A549 (cell line): ENCODE measurements at places on chromosomes 2 and 18. TPM values are rescaled to one million over a fixed set of nuclear protein-coding genes. Genes with fewer than 3 reads are reported as not detected.

The UPP2 gene
- polyA plus RNA-seq: not detected in 3 replicates

The PDE1A gene
- 0.18 to 0.28 TPM (median 0.26 TPM) in 3 replicates for polyA plus RNA-seq

The POTEC gene
- polyA plus RNA-seq: not detected in 3 replicates

DNA sequence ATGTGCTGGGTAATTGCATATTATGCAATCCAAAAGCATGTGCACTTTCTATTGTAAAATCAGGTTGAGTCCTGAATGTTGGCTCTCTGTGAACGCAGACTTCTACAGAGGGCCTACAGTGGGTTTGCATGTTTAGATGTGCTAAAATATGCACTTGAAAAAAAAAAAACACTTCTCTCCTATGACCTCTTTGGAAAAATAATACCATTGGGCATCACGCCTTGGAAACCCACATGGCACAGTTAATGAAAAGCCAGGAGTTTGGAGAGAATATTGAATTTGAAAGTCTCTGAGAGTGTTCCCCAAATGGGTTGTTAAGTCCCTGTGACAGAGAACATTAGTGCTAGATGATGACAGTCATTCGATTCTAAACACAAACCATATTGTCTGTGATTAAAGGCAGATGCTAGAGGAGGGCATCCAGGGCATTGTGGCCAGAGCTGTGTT lies 710.4 kb upstream of the PIK3C3 start:
- DNase-seq: no peak

GRCh38 chr2:188610827-188611226 lies 319.2 kb downstream of the GULP1 start:
- no peak for DNase-seq

DNA sequence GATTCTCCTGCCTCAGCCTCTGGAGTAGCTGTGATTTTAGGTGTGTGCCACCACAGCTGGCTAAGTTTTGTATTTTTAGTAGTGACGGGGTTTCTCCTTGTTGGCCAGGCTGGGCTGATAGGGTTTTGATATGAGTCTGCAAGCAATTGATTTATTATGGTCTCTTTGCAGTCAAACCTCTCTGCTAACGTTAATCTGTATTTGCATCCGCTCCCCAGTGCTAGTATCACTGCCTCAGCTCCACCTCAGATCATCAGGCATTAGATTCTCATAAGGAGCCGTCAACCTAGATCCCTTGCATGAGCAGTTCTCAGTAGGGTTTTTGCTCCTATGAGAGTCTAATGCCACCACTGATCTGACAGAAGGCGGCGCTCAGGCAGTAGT lies 19.0 kb downstream of the HAT1 start:
- no peak for DNase-seq

DNA sequence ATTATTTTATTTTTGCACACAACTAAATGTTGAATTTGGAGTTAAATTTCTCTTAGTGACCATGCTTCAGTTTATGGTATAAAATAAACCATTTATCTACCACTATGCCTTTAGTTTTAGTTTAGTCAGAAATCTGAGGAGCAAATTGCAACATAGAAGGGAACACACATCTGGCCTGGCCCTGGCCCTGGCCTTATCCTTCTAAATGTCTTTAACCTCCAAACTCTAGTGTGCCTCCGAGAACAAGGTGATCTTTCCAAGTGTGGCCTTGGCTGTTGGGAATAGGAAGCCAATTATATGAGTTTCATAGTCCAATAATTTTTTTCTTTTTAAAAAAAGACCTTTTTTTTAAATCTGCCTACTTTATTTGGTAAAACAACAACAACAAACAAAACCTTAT lies 31.8 kb upstream of the GREB1L start:
- DNase-seq: no peak

DNA sequence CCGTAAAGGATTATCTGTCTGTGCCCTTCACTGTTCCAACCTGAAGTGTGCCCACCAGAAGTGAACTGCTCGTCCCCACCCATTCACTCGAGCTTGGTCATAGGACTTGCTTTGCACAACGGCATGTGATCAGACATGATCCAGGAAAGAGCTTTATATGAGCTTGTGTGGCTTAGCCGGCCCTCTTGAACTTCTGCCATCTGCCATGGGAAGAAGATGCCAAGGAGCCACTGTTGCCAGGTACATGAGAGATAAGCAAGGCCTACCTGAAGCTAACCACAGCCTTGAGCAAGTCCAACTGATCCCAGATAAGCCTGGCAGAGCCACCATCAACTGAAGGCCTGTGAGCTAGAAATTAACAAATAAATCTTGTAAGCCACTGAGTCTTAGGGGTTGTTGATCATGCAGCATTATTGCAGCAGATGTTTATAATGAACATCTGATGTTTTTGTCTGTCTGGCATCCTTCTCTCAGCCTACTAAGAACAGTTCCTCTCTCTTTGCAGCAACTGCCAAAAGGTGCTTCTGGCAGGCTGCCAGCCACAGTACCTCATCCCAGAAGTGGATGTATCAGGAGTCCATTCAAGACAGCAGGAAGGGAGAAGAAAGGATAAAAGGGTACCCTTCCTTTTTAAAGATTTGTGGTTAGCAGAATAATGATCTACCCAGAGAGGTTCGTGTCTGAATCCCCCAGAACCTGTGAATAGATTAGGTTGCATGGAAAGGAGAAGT lies 16.8 kb downstream of the DBI start:
- DNase-seq: no peak

GRCh38 chr18:57431002-57431382 lies 4.2 kb upstream of the ONECUT2 start:
- DNase-seq: no peak

- no peak for DNase-seq
These were observed 48.2 kb downstream of the ATP9B start for GRCh38 chr18:79117385-79117784.
